ENCODE measurements at places on chromosomes 1 and 21.

DNA sequence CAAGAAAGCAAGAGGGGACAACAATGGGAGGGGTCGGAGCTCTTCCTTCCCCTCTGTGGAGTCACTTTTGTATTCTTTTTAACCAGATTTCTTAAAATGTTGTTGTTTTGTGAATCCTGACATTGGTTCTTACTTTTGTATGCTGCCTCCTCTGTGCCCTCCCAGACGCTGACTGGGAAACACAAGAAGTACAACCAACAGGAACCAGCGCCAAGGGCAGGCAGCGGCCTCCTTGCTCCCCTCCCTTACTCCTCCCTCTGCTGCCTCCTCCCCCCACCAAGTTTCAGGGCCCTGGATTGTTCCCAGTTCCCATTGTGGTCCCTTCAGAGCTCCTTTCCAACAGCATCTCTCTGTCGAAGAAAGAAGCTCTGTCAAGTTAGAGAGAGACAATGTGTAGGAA lies 111.1 kb downstream of the BRINP2 start:
- DNase-seq, result no peak

DNA sequence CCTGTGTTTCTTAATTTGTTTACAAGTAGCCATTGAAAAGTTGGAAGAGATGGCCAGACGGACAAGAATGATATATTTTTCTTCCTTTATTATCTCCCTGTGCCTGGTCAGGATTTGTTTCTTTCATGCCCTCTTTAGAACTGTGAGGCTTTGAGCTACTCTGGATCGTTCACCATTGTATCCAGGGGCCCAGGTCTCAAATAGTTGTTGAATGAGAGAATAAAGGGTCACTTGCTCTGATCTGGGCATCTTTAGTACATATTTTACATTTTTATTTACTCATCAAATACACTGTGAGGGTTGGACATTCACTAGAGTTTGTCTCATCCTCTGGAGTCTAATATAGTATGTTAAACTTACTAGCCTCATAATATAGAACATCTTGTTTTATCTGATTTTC lies 48.7 kb downstream of the IVNS1ABP start:
- DNase-seq, result no peak

GRCh38 chr1:232859216-232859615 lies 54.0 kb downstream of the MAP10 start:
- no peak for DNase-seq

GRCh38 chr1:64975740-64976139 lies 9.4 kb upstream of the JAK1 start:
- no peak for DNase-seq

GRCh38 chr1:103387898-103388297 lies 137.6 kb upstream of the RNPC3 start:
- DNase-seq, result no peak

DNA sequence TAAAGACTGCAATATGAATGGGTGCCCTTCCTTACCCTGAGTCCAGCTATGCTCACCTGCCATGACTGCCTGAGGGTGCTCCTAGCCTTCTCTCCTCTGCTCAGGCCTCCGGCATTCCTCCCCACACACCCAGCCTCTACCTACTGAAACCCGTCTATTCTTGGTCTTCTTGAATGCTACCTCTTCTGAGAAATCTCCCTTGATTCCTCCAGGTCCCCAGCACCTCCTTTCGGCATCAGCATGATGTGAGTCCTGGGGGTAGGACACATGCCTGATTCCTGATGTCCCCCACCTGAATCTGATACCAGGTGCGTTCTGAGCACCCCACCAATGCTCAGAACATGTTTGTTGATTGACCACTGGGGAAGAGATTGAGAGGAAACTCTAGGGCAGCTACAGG lies 8.6 kb downstream of the LDLRAD1 start:
- no peak for DNase-seq

GRCh38 chr1:37482796-37483744 lies 8.7 kb downstream of the ZC3H12A start:
- DNase-seq, result no peak

GRCh38 chr1:23867895-23868556 lies at the start of gene FUCA1:
TSS of gene FUCA1 (minus strand) at chr1:23868290. CDS start at chr1:23868286, 4 bp downstream.
- DNase-seq, result peak; percentile 93

DNA sequence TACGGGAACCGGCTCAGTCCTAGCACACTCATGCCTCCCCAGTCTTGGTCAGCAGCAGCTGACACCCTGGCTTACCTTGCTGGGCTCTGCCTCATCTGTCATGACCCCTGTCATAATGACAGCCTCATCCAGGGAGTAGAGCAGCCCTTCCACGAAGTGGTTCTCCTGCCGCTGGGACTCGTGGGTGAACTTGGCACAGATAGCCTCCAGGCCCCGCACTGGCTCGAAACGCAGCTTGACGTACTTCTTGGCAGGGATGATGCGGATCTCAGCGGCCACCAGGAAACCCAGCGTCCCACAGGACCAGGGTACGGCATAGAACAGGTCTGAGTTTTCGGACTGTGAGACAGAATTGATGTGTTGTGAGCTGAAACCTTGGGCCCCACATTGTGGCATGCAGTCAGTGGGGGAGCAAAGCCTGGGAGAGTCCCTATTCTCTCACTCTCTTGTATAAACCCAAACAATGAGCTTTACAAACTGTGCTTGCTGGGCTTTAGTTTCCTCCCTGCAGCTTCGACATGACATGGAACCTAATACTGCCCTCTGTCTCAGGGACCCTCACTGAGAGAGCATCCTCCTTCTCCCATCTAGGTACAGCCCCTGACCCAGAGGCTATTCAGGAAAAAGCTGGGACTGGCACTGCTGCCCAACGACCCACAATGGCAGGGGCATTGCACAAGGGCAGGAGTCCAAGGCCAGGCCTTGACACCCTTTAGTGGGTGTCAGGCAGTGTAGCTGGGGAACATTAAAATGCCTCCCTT lies 15.5 kb downstream of the DHCR24 start:
- DNase-seq, result no peak

- no peak for DNase-seq
Observed at GRCh38 chr1:102550729-102551384, 554.1 kb upstream of the OLFM3 start.

GRCh38 chr21:44286716-44287632 lies 1.3 kb downstream of the AIRE start:
- DNase-seq, result no peak

DNA sequence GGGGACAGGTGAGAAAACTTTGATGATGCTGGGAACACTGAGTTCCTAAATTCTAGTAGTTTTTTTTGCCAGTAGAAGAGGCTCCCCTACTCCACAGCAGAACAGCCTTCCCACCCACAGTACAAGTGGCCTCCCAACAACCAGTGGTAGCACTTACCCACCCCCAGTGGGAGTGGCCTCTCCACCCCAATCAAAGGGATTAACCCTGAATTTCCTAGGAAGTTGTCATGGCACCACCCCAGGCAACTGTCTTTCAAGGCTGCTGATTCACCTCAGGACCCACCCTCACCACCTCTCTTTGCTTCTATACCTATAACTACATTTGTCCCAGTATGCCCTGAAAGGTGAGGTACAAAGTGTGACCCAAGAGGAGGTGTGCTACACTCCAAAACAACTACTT lies 81.4 kb upstream of the PRDX6 start:
- DNase-seq, result no peak

- DNase-seq, result no peak
Observed at GRCh38 chr1:43220905-43221778, 48.6 kb upstream of the TMEM125 start.

DNA sequence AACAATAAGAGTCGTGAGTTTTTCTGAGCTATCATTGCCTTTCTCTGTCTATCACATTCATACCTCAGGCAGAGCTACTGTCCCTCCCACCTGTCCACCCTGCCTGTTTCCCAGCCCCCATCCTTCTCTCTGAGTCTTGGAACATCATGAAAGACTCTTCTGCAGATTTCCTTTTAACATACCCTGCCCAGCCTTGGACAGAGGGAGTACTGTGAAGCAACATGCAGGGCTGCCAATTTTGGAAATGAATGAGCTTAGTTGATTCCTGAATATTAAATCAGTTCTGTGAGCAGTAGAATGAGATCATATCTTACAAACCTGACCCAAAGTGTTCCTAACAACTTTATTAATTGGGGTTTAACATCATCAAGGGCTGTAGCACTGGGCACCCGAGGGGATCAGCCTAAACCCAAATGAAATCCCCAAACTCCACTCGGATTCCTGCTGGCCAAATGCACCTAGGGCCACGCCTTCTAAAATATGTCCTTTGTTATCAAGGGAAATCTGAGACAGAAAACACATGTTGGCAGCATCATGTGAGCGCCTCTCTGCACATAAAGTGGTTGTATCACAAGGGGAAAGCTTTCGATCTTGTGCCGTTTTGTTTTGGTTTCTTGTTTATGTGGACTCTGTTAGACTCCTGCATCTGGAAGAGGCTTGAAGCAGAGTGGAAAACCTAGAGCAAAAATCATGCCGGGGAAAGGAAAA lies 357.6 kb downstream of the KIF26B start:
- DNase-seq, result no peak

- DNase-seq, result no peak
Observed at GRCh38 chr1:55937840-55938375, 641.5 kb downstream of the PLPP3 start.

GRCh38 chr1:227870366-227870765 lies 54.9 kb downstream of the PRSS38 start:
- DNase-seq, result no peak

- no peak for DNase-seq
Observed at GRCh38 chr1:3282656-3283430, 171.6 kb upstream of the ARHGEF16 start.

DNA sequence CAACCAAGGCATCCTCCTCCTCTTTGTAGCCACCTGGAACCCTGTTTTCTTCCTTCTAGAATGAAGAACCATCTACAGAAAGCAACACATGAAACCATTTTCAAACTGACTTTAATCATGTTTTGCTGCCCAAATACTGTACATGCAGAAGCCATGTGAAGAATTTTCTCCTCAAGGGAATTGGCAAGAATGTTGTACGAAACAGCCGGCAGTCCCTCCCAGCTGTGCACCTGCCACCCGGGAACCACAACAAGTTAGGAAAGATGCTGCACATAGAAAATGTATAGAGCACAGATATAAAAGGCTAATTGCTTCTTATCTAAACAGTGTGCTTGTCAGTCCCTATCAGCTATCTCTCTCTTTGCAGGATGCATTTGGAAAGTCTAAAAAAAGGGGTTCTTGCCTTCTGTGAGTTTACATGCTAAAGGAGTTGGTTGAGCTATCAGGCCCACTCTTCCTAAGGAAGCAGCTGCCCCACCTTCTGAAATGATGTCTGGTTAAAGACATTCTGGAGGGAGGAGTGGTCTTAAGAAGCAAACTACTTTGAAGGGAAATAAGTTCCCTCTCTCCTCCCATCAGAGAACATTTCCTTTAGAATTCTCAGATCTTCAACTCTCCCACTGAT lies 44.8 kb downstream of the RIMS3 start:
- DNase-seq, result no peak

- DNase-seq, result no peak
Observed at GRCh38 chr1:17561561-17561985, 22.1 kb downstream of the ARHGEF10L start.

DNA sequence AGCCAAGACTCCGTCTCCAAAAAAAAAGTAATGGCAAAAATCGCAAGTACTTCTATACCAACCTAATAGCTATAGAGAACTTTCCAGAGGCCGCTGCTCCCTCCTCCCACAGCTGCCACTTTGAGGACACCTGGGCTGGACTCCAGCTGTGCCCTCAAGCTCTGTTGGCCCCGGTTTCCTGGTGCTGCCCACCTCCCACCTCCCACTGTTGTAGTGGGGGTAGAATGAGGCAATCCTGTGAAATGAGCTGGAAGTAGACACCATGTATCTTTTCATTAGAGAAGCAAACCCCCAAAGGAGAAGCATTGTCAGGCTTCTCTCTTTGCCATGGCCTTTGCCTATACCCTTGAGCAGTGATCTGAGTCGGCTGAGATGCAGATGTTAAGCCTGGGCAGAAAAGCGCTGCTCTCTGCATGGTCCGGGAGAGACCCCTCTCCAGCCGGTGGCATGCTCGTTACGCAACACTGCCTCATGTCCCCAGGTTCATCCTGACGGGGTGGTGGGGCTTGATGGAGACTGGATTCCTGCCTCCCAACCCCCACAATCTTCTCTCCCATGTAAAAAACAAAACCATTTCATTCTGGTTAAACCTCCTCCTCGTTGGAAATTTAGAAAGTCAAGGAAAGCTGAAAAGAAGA lies 39.7 kb downstream of the SIM2 start:
- no peak for DNase-seq

DNA sequence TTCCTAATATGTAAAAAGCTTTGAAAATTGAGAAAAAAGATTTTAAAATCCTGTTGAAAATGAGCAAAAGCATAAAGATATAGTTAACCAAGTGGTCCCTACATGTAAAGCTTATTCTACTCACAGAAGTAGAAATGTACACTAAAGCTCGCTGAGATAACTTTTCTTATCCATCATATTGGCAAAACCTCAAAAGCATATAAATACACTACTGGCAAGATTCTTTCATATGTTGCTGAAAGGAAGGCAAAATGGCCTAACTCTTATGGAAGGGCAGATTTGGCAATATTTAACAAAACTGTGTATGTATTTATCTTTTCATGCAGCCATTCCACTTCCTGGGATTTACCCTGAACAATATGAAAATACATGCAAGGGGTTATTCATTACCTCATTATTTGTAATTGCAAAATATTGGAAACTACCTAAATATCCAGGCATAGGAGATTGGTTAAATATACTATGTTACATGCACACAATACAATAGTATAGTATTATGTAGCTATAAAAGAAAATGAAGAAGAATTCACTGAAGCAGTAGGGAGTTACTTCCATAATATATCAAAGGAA lies 43.2 kb upstream of the LYPLAL1 start:
- DNase-seq, result no peak

DNA sequence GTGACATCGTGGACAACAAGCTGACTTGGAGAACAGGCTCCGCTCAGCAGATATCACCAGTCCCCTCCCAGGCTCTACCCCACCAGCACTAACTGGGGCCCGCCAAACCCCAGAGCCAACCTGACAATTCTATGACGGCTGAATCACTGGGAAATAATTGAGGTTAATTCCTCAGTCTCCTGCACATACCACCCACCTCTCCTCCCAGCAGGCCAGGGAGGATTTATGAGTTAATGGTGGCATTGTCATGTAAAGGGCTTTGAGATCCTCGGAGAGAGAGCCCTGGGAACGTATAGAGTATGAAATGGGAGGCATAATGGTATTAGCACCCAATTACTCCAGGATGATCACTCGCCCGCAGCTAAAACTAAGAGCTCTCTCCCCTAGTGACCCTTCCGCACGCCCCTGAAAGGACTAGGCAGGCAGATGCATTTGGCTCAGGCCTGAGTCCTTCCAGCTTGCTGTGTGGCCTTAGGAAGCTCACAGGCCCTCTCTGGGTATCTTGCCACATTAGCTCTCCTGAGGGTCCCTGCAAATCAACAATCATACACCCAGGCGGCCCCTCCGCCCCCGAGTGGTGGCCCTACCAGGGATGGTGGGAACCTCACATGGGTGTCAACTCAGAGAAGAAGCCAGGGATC lies 27.3 kb upstream of the PAX7 start:
- DNase-seq, result no peak

DNA sequence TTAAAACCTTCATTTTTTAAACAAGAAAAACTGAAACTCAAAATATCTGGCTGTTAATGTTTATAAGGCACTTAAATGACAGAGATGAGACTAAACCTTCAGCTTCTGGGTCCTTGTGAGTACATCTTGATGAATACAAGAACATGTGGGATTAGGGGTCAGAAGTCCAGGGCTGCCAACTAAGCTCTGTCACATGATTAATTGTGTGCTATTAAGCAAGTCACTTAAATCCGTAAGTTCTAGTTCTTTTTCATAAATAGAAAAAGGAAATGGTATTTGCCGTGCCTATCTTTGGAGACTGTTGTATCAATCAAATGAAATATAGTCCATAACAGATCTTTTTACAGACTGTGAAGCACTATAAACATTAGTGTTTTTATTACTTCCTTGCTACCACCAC lies 43.2 kb upstream of the KCTD3 start:
- DNase-seq, result no peak

GRCh38 chr21:23475281-23476219 lies 2131.7 kb downstream of the MRPL39 start:
- no peak for DNase-seq
